Endodermal cell (in vitro differentiated cells): ENCODE measurements at places on chromosomes 7 and 10. TPM values are rescaled to one million over a fixed set of nuclear protein-coding genes. Genes with fewer than 3 reads are reported as not detected.

GRCh38 chr10:28981007-28981406 lies 303.7 kb downstream of the BAMBI start:
- no peak for DNase-seq

DNA sequence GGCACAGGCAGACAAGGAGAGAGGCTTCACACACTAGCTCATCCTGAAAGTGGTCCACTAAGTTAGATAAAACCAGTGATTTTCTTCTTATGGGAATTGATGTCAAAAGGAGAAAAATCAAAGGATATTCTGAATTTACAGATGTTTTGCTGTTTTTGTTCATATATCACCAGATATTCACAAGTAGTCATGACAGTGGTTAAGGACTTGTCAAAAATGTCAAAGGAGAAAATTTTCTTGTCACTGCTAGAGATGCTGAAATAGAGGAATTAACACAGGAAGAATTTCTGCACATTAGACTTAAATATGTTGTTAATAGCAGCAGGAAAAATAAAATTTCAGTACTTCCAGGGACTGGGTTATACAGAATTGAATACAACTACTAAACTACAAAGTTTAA lies 78.3 kb downstream of the PRTFDC1 start:
- DNase-seq, result no peak

- no peak for DNase-seq
Measured at GRCh38 chr7:117395743-117396142, 31.6 kb downstream of the ASZ1 start.

NXPH1 gene
- total RNA-seq, result not detected in 3 replicates
